ENCODE measurements at places on chromosomes 5 and 9.

DNA sequence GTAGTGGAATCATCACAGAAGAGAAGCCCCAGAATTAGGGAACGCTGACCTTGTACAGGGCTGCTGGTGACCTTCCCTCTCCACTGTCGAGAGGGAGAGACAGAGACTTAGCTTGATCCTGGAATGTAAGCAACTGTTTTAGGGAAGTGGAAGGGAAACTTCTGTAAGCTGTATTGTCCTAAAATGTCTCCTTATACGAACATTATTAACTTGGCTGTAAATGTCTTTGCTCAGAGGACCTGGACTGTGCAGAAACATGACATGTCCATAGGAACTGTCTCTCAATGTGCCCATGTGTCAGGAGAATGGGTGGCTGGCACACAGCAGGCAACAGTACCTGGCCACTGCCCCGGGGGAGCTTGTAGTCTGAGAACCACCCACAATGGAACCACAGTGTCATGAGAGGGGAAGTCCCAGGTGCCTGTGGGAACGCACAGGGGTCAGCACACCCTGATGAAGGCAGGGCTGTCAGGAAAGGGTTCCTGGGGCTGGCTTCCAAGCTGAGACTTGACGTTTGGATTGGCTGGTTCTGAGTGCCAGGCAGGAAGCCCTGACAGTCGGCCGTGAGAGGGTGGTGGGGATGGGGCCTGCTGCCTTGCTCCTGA, 34.0 kb downstream of the DAP start:
- DNase-seq = no peak

GRCh38 chr5:53180991-53181390, 71.4 kb upstream of the MOCS2 start:
- DNase-seq = no peak

DNA sequence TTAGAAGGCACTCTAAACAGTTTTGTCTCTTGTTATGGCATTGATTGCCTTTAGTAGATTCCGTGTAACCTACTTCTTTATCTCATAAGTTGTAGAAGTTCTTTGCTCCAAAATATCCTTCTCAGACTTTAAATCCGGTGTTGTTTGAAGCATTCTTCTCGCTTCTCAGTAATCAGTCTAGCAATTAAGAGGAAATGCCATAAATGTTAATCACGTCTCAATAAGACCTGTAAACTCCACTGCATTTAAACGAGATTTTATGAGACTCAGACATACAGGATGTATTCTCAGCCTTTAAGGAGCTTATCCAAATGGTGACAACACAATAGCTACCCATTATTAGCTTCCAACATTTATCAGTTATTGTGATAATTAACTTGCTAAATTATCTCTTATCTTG, 7.7 kb upstream of the C5 start:
- DNase-seq = no peak

DNA sequence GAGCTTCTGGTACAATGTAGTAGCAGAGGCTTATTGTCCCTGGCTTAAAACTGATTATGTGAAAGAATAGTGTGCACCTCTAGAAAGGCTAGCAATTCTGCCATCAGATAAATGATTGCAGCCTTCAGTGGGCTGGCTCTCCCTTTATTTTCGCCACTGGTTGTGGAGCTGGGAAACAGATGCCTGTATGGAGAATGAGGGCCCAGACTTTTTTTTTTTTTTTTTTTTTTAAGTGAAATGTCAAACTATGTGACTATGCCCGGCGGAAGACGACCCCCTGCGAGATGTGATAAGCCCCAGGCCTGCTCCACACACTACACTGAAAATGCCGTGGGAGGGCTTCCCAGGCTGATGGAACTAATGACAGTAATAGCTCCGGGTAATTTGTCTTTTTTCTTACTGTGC, 28.7 kb downstream of the ISL1 start:
- no peak for DNase-seq

GRCh38 chr9:135468854-135469521, 10.6 kb upstream of the PPP1R26 start:
- DNase-seq = peak; percentile 89

GRCh38 chr9:33170464-33171415, 3.6 kb upstream of the B4GALT1 start:
- DNase-seq = peak; percentile 44

- no peak for DNase-seq
These were observed 37.8 kb upstream of the NPR3 start for GRCh38 chr5:32673272-32673671.

DNA sequence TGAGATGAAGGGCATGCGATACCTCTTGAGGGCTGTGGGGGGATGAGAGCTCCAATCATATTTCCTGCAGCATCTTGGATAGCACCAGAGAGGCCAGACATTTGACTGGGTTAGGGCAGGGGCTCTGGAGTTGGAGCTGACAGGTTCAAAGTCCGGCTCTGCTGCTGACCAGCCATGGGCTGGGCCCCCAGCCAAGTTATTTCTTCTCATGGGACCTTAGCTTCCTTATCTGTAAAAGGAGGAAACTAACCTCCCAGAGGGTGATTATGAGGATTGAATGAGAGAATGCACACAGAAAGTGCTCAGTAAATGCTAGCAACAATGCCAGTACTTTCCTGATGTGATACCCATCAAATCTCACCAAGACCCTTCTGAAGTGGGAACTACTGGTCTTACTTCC, 65.2 kb upstream of the SLC25A51 start:
- DNase-seq = no peak

DNA sequence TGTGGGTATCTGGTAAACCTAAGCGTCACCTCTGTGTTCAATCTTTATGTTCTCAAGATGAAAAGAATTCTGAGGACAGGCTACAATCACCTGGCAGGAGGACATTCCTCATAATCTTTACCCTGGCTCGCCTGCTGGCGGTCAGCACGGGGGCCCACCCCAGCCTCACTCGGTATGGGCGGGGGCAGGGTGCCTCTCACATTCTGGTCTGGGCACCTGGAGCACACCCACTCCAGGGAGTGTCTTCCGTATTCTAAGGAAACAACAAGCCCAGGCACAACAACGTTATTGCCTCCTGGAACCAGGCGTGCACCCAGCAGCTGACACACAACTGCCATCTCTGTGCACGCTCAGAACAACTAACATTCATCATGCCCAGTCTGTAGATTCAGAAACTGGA, 179.8 kb downstream of the ROR2 start:
- DNase-seq = no peak

GRCh38 chr5:144024545-144024944, 145.9 kb downstream of the YIPF5 start:
- no peak for DNase-seq

DNA sequence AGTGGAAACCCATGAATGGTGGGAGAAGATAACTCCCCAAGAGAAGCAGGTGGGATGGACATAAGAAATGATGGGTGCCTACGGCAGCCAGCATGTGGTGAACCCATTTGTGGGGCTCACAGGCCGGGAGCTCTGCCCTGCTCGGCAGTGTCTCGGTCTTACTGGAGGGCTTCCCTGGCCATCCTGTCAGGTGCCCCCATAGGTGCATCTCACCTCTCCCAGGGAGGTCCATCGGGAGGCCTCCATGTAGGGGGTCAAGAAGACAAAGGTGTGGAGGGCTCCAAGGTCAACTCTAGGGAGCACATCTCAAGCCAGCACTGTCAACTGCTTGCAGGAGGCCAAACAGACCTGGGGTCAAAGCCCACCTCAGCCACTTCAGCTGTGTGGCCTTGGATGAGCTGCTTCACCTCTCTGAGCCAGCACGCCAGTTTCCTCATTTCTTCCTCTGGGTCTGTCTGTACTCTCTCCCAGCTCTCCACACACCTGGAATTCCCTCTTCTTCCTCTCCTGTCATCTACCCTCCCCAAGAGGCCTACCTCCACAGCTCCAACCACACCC, 10.5 kb upstream of the ADGRD2 start:
- no peak for DNase-seq

DNA sequence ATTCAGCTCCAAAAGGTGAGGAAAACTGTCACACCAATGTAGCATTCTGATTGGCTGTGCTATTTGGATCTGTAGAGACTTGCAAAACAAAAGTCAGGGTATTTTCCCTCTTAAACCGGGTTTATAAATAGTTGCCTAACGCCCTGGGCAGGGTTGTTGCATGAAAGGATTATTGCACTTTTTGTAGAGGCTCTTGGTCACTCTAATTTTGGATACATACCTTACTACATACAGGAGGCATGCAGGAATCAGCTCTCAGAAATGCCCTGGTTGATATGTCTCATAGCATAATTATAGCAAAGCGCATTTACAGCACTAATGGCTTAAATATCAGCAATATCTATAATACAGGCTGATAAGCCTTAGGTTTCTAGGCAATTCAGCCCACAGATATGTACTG, 200.0 kb upstream of the GDNF start:
- DNase-seq = no peak

- peak; percentile 71 for DNase-seq
These were observed at the start of gene LIFR for GRCh38 chr5:38556599-38557307. Gene LIFR (minus strand): TSS chr5:38556646. CDS start chr5:38530647, 25,999 bp downstream.

- peak; percentile 94 for DNase-seq
These were observed 68.4 kb downstream of the COL27A1 start for GRCh38 chr9:114223564-114224246.

DNA sequence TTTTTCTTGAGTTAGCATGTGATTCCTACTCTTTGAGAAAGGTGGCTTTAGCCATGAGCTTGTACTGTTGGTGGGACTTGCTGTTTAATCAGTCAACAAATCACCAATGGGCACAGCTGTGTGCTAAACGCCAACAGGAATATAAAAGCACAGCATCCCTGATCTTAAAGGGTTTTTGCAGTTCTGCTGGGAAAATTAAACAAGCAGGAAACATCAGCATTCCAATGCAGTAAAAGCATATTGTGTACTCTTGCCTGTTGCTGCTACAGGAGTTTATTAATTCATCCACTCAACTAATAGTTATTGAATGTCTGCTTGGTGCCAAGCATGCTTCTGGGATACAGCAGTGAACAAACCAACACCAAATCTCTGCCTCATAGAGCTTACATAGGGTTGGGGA, 27.4 kb upstream of the F2RL1 start:
- no peak for DNase-seq

GRCh38 chr9:86637515-86637914, 283.3 kb upstream of the TUT7 start:
- no peak for DNase-seq

DNA sequence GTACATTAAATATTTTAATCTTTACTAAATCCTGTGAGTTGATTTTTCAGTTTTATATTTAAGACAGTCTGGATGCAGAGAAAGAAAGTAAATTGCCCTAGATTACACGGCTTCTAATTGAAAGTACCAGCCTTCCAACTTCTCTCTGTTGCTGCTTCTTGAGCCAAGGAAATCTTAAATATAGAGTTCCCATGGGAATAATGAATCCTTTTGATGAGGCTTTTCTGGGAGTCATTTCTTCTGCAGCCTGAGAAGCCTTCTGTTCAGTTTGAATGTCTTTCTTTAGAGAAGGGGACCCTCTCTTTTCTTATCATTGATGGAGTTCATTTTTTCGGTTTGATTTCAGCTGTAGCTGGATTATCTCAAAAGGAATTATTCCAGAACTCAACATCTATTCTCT, 317.3 kb upstream of the PTPRD start:
- DNase-seq = no peak

GRCh38 chr5:154405078-154405792, 40.6 kb upstream of the SAP30L start:
- peak; percentile 74 for DNase-seq

GRCh38 chr5:109483395-109483971, 73.7 kb upstream of the PJA2 start:
- no peak for DNase-seq

DNA sequence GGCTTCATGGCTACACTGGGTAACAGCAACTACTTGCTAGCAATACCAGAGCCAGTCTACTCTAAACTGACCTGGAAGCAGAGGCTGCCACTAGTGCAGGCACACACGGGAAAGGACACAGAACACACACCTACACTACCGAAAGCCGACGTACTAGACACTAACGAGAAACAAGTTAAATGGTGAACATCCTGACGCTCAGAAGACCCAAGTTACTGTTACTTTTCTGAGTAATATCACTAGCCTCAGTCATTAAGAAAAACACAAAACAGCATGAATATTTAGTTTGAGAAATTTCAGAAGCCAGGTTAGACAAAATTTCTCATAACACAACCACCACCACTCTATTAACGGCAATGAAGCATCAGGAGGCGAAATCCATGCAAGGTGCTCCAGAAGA, 44.5 kb downstream of the CAMSAP1 start:
- DNase-seq = no peak

DNA sequence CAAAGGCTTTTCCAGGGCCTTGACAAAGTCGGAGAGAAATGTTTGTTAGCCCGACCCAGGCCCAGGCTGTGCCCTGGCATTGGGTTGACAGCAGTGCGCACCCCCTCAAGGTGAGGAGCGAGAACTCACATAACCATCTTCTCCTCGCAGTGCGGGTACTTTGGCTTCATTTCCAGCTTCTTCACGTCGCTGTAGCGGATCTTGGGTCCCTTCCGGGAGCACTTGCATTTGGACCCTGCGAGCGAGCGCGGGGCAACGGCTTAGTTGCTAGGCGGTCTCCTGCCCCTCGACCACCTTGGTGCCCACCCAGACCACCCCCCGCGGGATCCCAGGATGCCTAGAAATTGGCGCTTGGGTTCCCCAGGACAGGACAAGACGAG, 496 bp downstream of the CXCL14 start:
- DNase-seq = no peak

- DNase-seq = no peak
These were observed 135.6 kb downstream of the DAB2IP start for GRCh38 chr9:121786998-121787422.

- peak; percentile 43 for DNase-seq
These were observed 157.8 kb upstream of the FTMT start for GRCh38 chr5:121693864-121694263.

DNA sequence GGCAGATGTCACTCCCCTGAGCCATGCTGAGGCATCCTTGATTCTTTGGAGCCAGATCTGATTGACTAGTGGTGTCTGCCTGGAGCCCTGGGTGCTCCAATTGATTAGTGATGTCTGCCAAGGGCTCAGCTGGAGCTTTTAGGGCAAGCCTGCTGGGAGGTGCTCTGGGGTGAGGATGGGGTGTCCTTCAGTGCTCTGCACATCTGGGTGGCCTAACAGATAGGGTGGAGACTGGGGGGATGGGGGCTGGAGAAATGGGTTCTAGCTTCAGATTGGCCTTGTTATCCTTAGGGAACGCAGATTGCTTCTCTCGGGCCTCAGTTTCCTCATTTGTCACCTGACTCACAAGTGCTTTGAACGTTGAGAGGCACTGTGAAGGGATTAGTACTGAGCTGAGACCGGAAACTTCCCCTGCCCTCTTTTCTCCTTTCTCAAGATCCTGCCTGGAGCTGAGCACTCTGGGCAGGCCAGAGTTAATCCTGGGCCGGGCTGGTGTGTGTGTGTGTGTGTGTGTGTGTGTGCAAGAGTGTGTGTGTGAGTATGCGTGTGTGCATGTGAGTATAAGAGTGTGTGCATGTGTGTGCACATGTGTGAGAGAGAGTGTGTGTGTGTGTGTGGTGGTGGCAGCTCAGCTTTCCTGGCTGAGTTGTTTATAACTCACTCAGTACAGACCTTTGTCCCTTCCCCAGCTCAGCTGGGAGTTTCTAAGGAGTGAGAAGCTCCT, 5.6 kb upstream of the IER5L start:
- DNase-seq = no peak

DNA sequence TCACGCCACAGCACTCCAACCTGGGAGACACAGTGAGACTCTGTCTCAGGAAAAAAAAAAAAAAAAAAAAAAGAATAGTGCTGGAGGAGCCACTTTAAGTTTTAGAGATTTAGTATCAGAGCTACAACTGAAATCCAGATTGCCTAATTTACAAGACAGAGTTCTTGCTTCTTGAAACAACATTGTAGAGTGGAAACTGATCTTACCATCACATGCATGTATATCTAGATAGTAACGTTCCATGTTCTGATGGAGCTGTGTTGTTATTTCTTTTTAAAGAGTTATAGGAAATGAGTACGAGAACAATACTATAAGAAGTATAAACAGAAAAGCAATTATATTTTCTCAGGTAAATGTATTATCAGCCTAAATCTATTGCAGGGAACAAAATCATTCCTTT, 48.9 kb downstream of the TBCA start:
- no peak for DNase-seq

Data from HT1080 (cell line).